Activated naive CD4-positive, alpha-beta T cell treated with anti-CD3 and anti-CD28 coated beads, Interleukin-2, amount 50 U/mL, for 16 hours (primary cell): ENCODE measurements at places on chromosomes 7 and 10.
A peak's percentile ranks its signal among the peaks of the same experiment; 100 is the strongest.

- no peak for DNase-seq
Measured at GRCh38 chr10:21171936-21172541, 274.9 kb upstream of the NEBL start.

- no peak for DNase-seq
Measured at GRCh38 chr10:13704964-13705363, 118.2 kb downstream of the PRPF18 start.

DNA sequence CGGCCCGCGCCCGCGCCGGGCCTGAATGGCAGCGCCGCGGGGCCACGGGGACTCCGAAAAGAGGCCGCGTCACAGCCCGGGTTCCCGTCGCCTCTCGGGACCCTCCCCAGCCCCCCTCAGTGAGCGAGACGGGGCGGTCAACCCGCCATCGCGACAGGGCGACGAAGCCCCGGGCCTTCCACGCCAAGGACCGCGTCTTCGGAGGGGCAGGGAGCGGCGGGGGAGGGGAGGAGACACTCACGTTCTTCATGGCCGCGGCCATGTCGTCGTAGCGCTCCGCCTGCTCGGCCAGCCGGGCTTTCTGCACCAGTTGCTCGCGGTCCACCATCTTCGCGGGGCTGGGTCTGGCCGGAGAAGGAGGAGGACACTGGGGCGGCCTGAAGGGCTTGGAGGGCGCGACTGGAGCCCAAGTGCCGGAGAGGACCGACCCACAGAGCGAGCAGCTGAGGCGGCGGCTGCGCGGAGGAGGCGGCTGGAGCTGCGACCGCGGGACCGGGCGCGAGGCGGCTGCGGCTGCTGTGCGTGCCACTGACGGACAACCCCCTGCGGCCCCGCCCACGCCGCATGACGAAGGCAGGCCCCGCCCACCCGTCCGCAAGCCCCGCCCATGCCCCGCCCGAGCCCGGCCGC, at the start of gene YWHAG:
YWHAG (minus strand) TSS at position 511 of the 630 bp plus-strand sequence; CDS start at position 328, 183 bp downstream.
- peak; percentile 85 for DNase-seq

DNA sequence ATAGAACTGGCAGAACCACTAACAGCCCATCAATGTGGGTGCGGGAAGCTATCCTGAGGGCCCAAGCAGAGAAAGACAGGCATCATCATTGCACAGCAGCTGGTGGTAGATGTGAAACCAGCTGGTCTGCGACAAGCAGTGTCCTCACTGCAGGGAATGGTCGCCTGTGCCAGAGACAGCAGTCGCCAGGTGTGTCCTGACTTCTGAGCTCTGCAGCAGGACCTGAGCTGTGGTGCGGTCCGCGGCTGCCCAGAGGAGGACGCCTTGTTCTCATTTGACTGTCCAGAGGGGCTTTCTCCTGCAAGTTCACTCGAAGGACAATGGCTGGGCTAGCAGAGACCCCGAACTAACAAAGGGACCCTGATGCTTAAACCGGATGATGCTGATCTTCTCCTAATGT, 97.4 kb downstream of the LRRC18 start:
- DNase-seq, result no peak

DNA sequence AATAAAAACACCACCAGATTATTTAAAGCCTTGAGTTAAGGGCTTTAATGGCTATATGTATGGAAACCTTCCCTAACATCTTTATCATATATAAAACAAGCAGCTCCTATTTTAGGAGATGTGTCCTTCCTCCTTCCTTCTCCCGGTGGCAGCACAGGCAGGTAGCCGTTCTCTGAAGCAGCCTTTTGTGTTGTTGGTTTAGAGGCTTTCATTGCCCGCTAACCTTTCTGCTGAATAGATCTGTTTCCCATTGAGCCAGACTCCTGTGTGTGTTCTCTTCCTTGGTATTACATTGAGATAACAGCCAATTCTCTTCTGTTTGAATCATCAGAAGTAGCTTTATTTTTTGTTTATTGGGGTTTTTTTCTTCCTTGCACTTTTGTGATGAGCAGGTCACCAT, 131.3 kb downstream of the CACNB2 start:
- no peak for DNase-seq

GRCh38 chr7:26141077-26141476, 10.9 kb upstream of the NFE2L3 start:
- DNase-seq, result no peak

GRCh38 chr7:106236065-106236464, 48.7 kb downstream of the NAMPT start:
- no peak for DNase-seq

GRCh38 chr10:130301021-130301892, 165.1 kb downstream of the GLRX3 start:
- DNase-seq, result peak; percentile 73

DNA sequence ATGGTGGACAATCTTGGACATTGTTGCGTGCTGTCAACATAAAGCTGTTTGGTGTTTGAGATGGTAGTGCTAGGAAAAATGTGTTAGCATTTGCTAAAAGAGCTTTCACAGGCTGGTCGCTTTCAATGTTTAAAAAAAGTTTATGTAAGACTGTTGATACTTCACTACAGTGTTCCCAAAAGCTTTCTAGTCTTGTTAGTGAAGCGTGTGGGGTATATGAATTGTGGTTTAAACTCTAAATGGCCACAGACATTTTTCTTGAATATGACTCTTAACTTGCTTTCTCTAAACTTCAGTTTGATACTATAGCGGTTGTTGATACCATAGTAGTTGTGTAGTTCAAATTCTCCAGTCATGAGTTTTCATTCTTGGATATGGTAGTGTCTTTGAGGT, 44.9 kb downstream of the MCU start:
- DNase-seq, result no peak

- DNase-seq, result no peak
Measured at GRCh38 chr10:200405-200804, 65.2 kb downstream of the ZMYND11 start.

GRCh38 chr10:108597031-108597430, 1326.3 kb downstream of the XPNPEP1 start:
- DNase-seq, result no peak

- DNase-seq, result no peak
Measured at GRCh38 chr7:142646386-142647140, 102.7 kb upstream of the PRSS1 start.

GRCh38 chr7:70647801-70648498, 484.0 kb upstream of the GALNT17 start:
- peak; percentile 44 for DNase-seq

DNA sequence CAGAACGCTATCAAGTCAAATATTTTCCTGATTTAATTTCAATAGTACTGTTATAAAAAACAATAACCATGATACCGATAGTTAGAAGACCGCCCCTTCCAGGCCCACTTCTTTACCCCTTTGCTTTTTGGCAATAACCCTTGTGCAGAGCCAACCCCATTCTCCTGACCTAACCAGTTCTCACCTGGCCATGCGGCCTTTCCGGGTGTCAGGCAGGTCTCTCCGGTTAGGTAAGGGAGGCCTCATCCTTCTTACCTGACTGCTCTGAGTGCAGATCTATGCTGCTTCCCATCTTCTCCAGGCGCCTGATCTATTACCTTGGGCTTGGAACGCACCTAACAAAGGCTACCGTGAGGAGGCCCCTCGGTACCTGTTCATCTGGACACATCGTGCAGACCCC, 26.6 kb downstream of the ZMIZ1 start:
- no peak for DNase-seq

DNA sequence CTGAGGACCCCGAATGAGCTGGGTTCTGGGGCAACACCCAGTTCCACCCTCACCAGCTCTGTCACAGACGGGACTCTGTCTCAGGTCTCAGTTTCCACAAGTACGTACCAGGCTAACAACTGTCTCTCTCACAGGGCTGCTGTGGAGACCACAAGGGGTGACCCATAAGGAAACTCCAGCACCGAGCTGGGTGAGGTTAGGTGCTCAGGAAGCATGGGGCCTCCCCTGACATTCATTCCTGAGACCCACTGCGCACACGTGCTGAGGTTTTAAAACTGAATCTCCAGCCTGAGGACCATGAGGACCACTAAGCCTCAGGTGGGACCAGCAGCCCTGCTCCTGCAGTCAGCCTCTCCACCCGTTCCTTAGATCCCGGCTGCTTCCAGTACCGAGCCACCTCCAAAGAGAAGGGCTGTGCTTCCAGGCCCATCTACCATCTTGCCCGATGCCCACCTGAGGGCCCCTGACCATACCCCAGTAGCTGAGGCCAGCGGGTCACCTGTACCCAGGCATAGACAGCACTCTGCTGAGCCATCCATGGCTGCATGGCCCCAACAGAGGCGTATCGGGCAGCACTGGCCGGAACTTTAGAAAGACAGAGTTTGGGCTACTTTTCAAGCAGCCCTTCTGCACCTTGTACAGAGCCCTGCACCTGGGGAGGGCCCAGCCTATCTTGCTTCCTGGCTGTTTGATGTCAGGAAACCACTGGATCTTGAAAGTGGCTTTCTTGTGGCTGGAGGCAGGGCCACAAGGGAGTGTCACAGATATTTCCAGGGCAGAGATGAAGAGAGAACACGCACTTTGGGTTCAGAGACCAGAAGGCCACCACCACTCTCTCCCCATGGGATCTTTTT, 18.7 kb downstream of the HSPA12A start:
- no peak for DNase-seq

GRCh38 chr10:49308881-49309280, 9.9 kb downstream of the C10orf71 start:
- no peak for DNase-seq

DNA sequence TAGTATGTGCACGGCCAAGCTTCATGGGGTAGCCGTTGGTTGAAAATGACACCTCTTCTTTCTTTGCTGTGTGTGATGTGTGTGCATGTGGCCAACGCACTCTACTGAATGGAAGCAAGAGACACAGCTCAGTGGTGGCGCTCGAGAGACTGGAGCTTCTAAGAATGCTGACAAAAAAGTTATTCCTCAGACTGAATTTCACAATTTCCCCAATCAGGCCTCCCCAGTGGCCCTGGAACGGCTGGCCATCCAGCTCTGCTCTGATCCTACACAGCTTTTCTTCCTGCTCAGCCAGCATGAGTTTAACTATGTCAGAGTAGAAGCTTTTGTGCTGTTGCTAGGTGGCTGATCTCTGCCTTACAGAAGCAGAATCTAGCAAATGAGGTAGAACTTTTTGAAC, 186.7 kb upstream of the PLXDC2 start:
- no peak for DNase-seq

DNA sequence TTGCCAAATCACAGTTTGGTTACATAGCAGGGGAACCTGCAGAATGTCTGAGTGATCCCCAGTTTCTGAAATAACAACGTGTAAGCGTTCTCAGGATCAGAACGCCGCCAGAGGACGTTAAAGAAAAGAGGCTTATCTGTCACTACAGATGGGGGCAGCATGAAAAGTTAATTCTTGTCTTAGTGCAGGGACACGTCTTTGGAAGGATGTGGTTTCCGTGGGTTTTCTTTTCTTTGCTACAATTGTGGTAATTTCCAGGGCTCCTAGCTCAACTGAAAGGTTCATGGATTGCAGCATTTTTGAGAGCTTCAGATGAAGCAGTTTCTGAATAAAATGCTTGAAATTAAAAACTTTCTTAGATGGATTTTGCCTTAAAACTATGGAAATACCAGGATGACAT, 106.6 kb downstream of the PRKCQ start:
- peak; percentile 29 for DNase-seq

DNA sequence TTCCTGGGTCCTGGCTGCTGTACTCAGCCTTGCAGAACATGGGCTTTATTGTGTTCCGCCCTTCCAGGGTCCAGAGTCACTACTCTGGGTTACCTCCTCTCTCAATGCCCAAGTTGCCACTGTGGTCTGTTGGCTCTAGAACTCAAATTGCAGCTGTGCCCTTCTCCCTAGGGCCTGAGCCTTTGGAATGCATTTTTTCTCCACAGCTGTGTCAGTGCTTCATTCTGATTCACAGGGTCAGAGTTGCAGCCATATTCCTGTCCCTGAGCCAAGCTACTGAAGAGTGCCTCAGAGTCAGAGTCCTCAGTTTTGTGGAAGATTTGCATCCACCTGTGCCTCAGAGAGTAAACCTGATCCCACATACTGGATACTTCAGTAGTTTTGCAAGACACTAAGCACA, 167.5 kb downstream of the ITGB1 start:
- no peak for DNase-seq

GRCh38 chr7:23075571-23075970, 30.0 kb upstream of the KLHL7 start:
- DNase-seq, result no peak

- DNase-seq, result no peak
Measured at GRCh38 chr10:17195083-17195482, 6.4 kb downstream of the TRDMT1 start.

DNA sequence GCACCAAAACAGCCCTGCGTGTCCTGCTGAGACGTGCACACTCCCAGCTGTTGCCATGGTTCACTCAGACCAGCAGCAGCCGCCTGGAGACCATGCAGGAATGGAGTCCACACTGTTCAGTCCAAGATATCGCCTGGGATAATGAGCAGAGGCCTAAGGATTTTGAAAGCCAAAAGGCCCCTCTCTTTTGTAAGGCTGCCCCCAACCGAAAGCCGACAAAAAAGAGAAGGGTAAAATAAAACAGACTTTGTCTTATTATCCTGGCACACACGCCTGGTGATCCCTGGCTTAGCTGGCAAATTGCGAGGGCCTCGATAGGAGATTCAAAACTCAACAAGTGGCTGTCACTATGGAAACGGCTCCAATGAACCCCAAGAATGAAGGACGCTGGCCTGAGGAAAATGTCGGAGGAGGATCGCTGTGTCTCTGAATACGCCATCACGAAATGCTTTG, 263.6 kb downstream of the SKIDA1 start:
- DNase-seq, result no peak

DNA sequence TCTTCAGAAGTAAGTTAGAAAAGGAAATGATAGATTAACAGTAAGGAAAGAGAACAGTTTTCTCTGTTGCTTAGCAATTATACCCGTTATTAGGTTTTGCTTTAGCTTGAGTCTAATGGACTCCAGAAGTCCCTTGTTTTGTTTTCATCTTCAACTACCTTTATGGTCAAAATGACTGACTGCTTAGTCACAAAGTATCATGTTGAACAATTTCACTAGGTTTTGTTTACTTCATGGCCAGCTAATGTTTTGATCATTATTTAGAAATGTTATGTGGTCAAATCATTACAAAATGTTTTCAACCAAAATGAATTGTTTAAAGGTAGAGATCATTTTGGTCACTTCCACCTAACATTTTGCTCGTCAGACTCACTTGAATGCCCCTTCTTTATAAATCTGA, 1.9 kb downstream of the UBN2 start:
- DNase-seq, result no peak

- no peak for DNase-seq
Measured at GRCh38 chr7:24555719-24556118, 17.5 kb upstream of the PALS2 start.

DNA sequence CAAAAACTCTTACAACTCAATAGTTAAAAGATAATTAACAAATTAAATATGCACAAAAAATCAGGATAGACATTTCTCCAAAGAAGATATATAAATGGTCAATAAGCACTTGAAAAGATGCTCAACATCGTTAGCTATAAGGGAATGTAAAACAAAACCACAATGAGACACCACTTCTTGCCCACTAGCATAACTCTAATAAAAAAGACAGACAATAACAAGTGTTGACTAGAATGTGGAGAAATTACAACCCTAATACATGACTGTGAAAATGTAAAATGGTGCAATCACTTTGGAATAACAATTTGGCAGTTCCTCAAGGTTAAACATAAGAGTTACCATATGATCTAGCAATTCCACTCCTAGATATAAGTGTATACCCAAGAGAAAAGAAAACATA, 74.3 kb upstream of the PCGF5 start:
- DNase-seq, result no peak

GRCh38 chr7:1696671-1697498, 26.8 kb downstream of the ELFN1 start:
- DNase-seq, result peak; percentile 9
